ENCODE measurements at places on chromosomes 5 and 9.

GRCh38 chr5:19885040-19885824 is 102.8 kb downstream of the CDH18 start:
- no peak for DNase-seq

DNA sequence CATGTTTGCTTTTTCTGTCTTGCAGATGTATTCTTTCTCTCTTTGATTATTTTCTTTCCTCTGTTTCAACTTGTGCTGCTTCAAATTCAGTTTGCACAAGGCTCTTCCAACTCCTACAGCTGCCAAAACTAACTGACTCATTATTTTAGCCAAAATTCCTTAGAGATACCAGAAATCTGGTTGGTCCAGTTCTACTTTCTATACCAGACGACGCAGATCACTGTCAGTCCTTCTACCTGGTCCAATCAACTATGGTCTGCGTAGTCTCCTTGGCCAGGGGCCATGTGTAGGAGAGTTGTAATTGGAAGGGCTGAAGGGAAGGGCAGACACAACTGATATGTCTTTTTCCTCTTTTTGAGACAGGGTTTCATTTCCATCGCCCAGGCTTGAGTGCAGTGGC is 51.9 kb upstream of the JAK2 start:
- no peak for DNase-seq

DNA sequence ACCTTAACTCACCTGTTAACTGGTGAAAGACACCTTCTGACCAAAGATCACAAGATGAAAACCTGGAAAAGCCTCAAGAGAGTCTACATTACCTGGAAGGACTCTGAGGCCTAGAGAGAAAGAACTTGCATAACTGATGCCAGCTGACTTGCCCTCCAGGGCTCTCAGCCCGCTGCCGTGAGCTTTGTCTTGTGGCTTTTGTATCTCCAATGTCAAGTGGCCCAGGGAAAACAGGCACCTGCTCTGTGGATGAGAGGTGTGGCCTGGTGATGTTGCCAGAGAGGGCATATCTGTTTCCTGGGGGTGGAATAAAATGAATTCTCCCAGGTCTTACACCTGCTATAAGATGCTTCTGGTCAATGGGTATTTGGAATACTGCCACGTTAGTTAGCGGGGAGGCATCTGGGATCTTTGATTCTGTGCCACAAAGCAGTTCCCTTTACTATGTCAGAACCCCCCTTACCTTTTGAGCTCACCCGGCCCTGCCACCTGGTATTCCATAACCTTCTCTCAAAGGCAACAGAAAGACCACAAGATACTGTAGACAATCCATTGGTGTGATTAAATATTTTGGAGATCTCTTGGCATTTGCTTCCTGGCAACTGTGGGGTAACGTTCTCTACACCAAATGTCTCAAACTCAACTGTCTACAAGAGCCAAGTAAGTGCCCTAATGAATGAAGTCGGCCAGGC is 54.9 kb upstream of the N4BP3 start:
- DNase-seq, result no peak

DNA sequence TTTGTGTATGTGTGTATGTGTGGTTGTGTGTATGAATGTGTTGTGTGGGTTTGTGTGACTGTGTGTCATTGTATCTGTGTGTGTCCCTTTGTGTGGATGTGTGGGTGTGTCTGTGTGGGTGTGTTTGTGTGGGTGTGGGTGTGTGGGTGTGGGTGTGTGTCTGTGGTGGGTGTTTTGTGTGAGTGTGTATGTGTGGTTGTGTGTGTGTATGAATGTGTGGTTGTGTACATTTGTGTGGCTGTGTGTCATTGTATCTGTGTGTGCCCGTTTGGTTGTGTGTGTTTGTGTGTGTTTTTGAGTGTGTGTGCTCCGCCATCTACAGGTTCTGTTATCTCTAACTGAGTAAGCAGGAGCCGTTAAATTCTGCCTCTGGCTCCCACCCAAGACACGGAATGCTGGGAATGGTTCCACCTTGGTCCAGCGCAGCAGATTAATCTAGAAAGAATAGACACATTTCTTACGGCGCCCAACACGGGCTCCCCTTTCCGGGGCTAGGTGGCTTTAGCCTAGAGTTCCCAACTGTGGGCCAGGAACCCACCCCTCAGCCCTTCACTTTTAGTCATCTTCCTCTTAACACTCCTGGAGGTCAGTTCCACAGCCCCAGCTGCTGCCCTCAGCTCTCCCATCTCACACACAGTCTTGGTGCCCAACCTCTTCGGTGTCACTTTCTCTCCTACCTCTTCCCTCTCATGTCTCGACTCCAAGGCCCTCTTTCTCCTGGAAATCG is 197.1 kb downstream of the TTLL11 start:
- DNase-seq, result no peak

DNA sequence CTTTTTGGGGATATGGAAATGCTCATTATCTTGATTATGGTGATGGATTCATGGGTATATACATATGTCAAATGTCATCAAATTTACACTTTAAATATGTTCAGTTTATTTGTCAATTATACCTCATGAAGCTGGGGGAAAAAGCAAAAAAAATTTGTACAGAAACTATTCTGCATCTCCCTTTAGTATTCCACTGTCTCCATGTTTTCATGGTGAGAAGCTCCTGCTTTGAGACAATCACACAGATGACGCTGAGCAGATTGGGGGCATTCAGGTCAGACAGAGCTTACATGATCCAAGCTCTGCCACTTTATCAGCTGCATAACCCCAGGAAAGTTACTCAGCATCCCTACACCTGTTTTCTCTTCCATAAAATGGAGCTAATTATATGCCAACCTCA is 101.5 kb downstream of the PLPPR1 start:
- DNase-seq, result no peak

GRCh38 chr9:127535834-127536233 is 76.2 kb upstream of the STXBP1 start:
- DNase-seq, result no peak

DNA sequence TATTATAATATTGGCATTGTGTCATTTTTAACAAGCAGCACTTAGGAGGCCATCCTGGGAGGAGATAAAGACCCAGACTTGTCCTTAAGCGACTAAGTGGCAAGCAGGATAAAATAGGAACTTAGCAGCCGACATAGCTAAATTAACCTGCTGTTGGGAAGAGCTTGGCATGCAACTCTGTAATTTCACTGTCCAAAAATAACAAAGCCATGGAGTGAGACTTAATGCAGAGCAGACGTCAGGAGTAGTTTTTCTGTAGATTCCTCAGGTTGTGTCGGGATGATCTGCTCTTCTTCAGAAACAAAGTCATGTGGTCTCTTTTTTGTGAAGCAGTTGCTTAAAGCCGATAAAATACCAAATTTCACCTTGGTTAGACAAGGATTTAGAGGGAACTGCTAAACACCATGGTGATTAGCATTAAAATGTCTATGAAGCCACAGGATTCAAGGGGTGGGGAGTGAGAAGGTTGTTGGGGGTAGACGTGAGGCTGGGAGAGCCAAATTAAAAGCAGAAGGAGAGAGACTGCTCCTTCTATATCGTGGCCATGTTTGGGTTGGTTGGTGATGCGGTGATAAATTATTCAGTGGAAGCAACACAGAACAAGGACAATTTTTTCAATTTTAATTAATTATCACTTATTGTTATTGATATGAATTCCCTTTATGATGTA is 303.0 kb downstream of the CSNK1G3 start:
- DNase-seq, result no peak

- no peak for DNase-seq
Measured at GRCh38 chr5:71456362-71456743, 902 bp downstream of the BDP1 start.

GRCh38 chr5:11252523-11252922 is 491.5 kb upstream of the DAP start:
- DNase-seq, result no peak

- DNase-seq, result no peak
Measured at GRCh38 chr5:134003064-134003816, 1.5 kb downstream of the VDAC1 start.

GRCh38 chr5:2148312-2149194 is 265.8 kb upstream of the IRX4 start:
- no peak for DNase-seq

DNA sequence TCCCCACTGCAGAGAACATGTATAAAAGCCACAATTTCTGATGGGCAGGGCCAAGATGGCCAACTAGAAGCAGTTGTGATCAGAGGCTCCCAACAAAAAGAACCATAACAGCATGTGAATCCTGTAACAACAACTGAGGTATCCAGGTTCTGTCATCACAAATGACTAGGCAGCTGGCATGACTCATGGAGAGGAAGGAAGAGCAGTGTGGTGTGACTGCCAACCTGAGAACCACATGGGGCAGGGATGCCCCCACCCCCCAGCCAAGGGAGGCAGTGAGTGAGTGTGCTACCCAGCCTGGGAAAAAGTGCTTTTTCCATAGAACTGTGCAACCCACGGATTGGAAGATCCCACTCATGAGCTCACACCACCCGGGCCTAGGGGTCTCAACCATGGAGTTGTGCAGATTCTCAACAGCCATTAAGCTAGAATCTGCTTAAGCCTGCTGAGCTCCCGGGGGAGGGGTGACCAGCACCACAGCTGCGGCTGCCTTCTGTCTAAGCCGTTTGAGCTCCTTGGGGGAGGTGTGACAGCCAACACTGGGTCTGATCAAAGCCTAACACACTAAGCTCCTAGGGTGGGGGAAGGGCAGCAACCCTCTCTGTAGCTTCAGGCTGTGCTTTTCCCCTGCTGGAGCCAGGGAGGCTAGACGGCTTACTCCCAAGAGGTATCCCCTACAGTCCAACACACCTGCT is 80.1 kb upstream of the DMAC1 start:
- peak; percentile 9 for DNase-seq

DNA sequence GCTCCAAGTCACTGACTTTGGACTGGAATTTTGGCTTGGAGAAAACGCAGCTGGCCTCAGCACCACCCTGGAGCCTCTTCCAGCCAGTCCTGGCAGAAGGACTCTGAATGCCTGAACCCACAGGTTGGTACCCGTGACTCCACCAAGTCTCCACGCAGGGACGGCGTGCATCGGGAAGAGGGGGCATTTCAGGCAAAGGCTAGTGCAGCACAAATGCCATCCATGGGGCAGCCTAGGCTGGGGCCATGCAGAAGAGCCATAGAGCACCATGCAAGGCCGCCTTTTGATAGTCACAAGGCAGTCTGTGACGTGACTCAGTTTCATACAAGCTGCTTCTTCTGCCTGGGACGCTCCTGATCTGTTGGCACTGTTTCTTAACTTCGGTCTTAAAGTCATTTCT is 28.0 kb downstream of the GDNF start:
- no peak for DNase-seq

- no peak for DNase-seq
Measured at GRCh38 chr5:157109744-157110143, 900 bp upstream of the HAVCR2 start.

DNA sequence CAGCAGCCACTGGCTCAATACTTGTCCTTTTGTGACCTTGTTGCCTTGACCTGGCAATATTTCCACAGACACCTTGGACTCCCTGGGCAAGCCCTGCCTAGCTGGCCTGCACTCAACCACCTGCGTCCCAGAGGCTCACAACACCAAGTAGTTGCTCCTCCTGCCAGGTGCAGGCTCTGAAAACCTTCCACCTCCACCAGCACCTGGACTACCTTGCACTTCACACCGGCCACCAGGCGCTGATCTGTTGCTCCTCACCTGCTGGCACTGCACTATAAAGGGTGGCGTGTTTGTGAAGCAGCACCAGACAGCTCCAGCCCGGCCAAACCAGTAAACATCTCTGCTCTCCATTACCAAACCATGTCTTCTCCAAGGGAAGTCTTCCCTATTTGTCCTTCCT is 997.7 kb downstream of the PTPRD start:
- no peak for DNase-seq

GRCh38 chr9:121476156-121476555 is 23.5 kb downstream of the GGTA1 start:
- DNase-seq, result no peak

DNA sequence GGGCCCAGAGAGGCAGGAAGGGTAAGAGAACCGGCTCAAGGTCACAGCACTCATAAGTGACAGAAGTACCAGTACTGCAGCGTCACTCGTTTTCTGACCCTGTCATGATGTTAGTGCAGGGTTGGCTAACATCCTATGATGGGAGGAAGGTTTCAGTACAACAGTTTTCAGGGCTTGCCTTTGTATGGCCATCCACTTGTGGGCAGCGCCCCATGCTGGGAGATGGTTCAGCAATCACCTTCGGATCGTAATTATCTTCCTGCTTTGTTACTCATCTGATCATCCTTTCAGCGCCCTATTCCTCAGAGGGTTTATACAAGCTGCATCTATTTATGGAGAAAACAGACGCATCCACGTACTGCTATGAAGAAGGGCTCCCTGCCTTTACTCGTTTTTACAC is 2.4 kb downstream of the MAP1B start:
- no peak for DNase-seq

DNA sequence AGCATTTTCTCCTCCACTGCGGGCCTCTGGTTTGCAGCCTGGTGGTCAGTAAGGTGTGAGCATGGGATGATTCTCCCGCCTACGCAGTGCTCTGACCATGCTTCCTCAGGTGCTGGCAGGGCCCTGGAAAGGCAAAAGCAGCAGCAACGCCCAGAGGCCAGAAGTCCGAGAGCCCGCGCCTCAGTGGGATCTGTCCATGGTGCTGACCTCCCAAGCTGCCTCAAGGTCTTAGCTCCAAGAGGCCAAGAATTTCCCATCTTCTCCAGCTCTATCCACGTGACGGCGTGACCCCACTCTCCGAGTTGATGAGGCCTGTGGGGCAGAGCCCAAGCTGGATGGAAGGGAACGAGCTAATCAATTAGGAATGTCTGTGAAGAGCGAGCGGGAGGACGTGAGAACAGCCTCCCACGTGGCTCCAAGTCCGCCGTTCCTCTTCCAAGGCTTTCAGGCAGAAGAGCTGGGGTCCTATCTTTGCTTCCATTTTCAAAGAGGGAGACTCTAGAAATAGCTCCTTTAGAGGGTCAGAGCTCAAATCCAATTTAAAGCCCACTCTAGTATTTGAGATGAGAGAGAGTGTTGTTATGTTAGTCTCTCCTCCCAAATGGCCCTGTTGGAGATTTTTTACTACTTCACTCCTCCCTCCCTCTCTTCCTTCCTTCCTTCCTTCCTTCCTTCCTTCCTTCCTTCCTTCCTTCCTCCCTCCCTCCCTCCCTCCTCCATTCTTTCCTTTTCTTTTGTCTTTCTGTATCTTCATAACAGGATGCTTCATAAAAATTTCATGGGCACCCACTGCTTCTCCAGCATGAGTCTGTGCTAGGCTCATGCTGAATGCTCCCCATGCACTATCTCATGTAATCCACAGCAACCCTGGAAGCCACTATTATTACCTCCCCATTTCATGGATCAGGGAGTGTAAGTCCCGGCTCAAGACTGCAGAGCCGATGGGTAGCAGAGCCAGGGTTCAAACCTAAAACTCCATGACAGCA is 69.3 kb downstream of the OLFM1 start:
- no peak for DNase-seq

- no peak for DNase-seq
Measured at GRCh38 chr5:64814073-64814472, 45.3 kb downstream of the CWC27 start.

DNA sequence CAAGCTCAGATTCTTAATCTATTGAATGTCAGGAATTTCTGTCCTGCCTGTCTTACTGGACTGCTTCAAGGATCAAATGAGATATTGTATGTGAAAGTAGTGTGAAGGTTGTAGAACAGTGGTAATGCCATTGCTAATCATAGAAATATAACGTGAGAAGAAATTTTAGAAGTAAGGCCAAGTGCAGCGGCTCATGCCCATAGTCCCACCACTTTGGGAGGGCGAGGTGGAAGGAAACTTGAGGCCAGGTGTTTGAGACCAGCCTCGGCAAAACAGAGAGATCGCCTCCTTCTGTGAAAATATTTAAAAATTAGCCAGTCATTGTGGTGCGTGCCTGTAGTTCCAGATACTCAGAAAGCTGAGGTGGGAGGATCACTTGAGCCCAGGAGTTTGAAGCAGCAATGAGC is 5.1 kb upstream of the HSPA5 start:
- no peak for DNase-seq

GRCh38 chr5:37047947-37048346 is 171.4 kb downstream of the NIPBL start:
- no peak for DNase-seq

GRCh38 chr5:77305956-77306355 is 95.5 kb downstream of the PDE8B start:
- DNase-seq, result no peak
